ENCODE measurements at places on chromosomes 4 and X.
A peak's percentile ranks its signal among the peaks of the same experiment; 100 is the strongest.

DNA sequence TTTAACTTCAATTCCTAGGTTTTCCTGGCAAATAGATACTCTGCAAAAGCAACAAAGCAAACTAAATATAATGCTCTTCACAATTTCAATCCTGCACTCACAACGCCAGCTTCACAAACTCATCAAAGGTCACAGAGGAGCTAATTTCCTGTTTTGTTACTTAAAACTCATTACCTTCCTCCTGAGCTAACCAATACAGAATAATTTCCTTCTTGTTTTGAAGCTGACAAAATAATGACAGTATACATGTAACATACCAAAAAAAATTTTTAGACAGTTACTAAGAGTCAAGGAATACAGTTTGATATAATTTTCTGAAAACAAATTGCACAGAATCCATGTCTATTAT, 17.9 kb downstream of the CNOT6L start:
- DNase-seq: no peak

GRCh38 chr4:53306729-53307128, 59.1 kb downstream of the SCFD2 start:
- no peak for DNase-seq

GRCh38 chr4:9832640-9833039, 51.2 kb downstream of the DRD5 start:
- DNase-seq: no peak

DNA sequence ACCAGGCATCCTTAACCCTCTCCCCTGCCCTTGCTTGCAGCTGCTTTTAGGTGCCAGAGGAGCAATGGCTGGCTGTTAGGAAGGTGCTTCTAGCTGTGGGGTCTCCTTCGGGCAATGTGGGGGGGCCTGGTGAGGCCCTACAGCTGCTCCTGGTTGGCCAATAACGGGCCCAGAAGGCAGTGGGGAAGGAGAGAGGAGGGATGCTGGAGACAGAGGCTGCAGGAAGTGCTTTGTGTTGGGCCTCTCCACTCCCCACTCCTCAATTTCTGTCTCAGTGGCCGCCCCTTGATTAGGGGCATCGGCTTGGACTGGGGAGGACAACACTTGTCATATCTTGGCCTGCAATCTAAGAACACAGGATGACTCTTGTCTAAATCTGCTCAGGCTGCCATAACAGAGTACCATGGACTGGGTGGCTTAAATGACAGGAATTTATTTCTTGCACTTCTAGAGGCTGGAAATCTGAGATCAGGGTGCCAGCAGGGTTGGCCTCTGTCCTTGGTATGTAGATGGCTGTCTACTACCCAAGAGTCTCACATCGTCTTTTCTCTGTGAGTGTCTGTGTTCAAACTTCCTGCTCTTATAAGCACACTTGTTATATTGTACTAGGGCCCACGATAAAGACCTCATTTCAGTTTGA, 374.3 kb downstream of the MID1IP1 start:
- DNase-seq: no peak

DNA sequence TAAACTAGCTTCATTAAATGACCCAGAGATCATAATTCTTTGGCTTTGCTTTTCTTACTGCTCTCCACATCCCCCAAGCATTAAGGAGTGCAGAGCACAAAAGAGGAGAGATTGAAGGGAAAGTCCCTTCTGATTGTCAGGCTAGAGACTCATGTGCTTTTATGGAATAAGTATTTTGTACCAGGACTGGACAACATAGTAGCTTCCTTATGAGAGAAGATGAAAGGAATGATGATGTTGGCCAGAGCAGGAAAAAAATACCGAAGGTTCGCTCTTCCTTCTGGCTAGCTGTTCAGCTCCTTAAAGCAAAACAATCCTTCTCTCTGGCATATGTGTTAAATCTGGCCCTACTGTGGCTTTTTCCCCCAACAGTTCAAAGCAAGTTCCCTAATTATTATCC, 53.1 kb downstream of the HOPX start:
- DNase-seq: no peak

DNA sequence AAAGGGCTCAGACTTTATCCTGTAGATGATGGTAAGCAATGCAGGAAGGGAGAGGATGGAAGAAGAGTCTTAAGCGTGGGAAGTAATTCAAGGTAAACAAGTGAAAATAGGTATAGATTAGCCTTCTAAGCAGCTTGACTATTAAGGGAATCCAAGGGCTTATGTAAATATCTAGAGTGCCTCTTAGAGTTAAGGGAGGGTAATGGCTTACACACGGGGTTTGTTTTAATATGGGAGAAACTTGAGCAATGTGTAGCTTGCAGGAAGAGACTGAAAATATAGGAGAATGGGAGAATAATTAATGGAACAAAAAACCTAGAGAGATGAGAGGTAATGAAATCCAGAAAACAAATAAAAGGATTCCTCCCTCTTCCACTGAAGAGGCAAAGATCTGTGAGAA, 12.8 kb upstream of the SAP30 start:
- no peak for DNase-seq

DNA sequence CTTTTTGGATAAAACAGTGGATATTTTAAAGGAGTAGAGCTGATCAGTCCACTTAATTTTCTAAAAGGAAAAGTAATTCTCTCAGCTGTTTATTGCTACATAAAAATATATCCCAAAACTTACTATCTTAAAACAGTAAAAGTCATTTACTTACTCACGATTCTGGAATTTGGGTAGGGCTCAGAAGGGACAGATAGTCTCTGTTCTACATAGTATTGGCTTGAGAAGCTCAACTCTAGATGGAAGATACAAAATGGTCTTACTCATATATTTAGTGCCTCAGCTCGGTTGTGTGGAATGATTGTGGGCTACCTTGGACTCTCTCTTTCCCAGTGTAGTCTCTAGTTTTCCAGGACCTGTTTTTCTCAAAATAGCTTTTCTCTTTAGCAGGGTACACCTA, 691.5 kb upstream of the POU3F4 start:
- no peak for DNase-seq

DNA sequence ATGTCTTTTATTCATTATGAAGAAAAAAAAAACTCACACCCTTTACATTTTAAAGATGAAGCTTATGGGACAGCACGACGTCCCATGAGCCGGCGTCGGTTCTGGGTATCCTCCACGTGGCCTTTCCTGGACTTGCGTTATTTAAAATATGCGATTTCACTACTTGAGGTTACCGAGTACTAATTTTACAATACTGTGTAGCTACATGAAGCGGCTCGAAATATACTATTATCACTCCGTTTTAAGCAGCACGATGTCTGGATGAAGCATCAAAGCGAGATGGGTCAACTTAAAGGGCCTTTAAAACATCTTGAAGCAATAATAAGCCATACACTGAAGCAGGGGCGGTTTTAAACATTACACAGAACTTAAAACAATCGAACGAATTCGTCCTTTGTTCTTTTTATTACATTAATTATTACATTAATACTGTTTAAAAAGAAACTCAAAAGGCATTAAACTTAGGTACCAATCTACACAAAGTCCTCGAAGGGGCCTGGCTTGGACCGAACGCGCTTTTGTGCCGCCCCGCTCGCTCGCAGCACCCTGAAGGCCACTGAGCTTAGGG, 1.4 kb upstream of the KLF3 start:
- DNase-seq: no peak

DNA sequence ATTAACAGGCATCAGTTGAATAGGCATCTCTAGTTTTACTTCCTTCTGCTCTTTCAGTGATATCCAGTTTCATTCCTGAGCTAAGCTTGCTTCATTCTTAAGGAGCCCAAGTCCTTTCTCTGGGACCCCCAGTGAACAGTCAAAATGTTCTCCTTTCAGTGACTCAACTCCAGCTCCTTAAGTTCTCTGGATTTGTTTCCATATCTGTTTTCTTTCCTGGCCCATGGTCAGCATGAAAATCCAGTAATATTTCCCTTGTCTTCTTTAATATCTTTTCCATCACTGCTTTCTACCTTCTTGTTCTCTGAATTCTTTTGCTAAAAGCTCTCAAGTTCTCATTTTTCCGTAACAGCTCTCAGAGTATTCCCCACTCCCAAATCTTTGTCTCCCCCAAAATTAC, 25.5 kb downstream of the ADGRL3 start:
- no peak for DNase-seq

DNA sequence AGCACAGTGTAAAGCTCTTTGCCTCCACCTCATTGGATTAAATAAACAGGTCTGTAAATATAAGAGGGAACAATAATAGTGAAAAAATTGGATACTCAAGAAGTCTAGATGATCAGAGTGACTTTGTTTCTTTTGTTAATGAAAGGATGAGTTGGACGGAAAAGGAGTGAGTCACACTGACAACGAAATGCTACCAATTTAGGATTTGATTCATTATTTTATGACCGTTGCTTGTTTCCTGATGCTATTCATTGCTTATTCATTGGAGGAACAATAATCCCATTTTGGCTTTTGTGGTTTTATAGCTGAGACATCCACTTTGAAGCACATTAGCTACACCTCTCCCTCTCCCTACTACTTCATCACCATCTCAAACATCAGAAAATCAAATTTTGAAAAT, 74.4 kb upstream of the DYNLT3 start:
- DNase-seq: no peak

GRCh38 chr4:154534296-154534695, 15.9 kb downstream of the PLRG1 start:
- DNase-seq: no peak

GRCh38 chr4:28232951-28233350, 1372.3 kb downstream of the STIM2 start:
- DNase-seq: no peak

DNA sequence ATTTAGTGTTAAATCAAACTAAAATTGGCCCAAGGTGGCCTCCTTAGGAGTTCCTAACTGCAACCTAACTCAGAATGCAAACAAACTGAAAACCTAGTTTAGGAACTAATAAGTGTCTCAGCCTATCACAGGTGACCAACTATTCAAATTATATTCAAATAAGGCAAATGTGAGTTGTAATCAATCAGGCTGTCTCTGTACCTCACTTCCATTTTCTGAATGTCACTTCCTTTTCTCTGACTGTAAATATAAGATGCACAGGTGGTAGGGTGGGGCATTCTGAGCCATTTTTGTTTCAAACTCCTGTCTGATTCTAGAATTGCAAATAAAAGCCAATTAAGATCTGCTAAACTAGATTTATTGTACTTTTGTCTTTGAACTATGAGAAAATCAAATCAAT, 401.5 kb downstream of the PPP3CA start:
- no peak for DNase-seq

GRCh38 chrX:120468479-120468824, 644 bp downstream of the LAMP2 start:
- no peak for DNase-seq

- no peak for DNase-seq
These were observed 106.3 kb downstream of the TRAPPC11 start for GRCh38 chr4:183765251-183765911.

- no peak for DNase-seq
These were observed 100.1 kb downstream of the CEP135 start for GRCh38 chr4:56048702-56049431.

DNA sequence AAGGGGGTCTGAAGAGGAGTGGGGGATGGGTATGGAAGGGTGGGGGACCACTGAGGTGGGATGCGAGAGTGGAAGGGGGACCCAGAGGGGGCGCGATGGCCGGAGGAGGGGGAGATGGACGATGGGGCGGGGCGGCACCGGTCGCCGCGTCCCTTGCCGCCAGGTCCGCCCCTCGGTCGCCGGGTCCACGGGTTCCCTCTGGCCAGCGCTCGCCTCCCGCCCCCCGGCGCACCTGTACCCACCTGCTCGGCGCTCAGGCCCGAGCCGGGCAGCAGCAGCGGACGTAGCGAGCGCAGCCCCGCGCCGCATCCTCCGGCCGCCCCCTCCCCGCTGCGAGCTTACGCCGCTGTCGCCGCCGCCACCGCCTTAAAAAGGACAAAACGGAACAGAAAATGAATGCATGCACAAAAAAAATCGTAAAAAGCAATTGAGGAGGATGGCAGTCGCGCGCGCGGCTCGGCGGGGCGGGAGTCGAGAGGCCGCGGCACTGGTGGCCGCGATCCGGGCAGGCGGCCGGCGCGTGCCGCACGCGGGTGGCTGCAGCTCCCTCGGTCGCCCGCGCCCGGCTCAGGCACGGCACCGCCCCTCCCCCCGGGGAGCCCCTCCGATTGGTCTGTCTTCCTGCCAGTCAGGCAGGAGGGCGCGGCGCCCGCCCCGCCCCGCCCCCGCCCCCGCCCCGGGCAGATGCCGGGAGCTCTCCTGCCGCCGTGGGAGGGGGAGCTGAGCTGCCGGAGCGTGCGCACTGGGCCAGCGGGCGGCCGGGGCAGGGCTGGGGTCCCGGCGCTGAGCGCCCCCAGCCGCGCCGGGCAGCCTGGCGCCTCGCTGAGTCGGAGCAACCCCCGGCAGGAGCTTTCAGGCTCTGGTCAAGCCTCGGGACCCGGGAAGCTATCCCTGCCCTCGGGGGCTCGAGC, at the start of gene JAKMIP1:
TSS of gene JAKMIP1 (minus strand) at position 539 of the 911 bp plus-strand sequence. CDS start 87,699 bp downstream, outside the sequence.
- DNase-seq: peak; percentile 15

DNA sequence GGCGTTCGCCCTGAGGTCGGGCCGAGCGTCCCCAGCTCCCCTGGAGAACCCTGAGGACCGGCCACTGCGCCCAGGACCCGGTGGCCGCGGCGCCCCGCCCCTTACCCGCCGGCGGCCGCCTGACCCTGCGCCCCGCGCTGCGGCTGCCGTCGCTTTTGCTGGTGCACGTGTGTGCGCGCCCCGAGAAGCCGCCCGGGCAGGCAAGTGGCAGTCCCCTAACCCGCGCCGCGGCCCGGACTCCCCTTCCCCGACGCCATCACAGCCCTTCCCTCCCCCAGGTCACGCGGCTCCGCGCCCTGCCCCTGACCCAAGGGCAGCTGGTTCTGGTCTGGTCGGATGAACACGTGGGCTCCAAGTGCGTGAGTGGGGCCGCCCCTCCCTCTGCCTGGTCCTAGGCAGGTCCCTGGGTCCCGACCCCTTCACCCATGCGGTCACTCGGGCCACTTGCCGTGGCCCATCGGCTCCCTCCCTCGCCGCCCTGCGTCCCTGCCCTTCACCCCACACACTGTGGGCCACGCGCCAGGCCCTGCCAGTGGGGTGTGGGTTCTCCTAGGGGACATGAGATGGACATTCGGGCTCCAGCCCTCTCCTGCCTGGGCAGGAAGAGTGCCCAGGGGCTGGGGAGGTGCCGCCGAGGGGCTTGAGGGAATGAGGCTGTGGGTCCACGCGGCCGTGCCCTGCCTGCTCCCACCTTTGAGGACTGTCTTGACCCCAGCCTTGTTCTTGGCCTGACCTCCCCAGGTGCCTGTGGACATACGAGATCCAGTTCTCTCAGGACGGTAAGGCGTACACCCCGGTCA, 8.0 kb upstream of the FGFRL1 start:
- DNase-seq: no peak

GRCh38 chr4:155207534-155208257, 740 bp upstream of the NPY2R start:
- DNase-seq: no peak

DNA sequence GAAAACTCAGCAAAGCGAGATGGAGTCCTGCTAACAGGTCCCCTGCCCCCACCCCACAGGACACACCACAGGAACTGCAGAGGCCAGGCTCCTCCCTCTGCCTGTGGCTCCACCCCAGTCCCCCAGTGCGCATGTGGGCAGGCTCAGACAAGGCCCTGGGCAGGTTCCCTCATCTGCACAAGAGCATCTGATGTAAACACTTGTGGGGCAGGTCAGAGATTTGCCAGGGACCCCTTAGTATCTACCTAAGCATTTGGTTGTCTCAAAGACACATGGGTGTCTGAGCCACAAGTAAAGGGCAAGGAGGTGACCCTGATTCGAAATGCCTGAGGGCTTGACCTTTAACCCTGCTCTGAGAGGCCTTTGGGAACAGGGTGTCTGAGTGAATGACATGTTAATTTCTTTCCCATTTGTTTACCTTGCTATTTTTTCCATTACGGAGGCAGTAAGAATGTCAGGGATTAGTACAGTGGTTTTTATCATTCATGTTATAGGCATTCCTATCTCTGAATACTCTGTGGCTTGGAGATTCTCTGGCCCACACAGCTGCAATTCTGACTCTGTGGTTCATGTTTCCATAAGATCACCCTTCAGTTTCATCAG, 85.3 kb downstream of the ZNF518B start:
- no peak for DNase-seq

GRCh38 chr4:47567511-47567910, 82.4 kb downstream of the ATP10D start:
- DNase-seq: no peak
